T-helper 1 cell (primary cell): ENCODE measurements at places on chromosomes 12 and 14.

DNA sequence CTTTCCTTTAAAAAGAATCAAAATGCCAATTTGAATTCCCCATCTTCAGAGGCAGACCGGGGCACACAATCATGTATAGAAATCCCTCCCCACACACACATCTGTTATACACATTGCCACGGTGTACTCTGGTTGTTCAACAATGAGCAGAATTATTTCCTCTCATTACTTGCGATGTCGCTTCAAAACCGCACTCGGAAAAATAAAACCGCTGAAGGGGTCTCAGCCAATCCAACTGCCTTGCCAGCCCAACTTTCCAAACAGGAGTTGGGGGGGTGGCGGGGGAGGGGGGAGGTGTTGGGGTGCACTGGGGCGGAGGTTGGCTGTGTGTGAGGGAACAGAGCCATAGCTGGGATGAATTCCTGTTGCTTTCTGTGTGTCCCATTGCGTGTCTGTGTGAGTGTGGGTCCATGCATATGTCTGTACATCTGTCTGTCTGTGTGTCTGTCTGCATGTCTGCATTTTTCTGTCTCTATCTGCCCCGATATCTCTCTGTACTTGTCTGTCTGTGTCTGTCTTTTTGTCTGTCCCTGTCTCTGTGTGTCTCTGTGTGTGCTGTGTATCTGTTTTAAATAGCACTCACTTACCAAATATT, 163.6 kb upstream of the TBX3 start:
- DNase-seq, result no peak

DNA sequence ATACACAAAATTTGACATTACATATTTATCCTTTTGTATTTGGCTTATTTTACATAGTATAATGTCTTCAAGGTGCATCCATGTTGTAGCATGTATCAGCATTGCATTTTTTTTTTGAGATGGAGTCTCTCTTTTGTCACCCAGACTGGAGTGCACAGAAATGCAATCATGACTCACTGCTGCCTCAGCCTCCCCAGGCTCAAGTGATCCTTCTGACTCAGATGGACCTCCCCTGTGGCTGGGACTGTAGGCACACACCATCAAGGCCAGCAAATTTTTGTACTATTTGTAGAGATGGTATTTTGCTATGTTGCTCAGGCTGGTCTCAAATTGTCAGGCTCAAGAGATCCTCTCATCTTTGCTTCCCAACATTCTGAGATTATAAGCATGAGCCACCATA, 214.4 kb upstream of the ALG10B start:
- no peak for DNase-seq

GRCh38 chr12:24228371-24228770, 278.9 kb upstream of the SOX5 start:
- no peak for DNase-seq

DNA sequence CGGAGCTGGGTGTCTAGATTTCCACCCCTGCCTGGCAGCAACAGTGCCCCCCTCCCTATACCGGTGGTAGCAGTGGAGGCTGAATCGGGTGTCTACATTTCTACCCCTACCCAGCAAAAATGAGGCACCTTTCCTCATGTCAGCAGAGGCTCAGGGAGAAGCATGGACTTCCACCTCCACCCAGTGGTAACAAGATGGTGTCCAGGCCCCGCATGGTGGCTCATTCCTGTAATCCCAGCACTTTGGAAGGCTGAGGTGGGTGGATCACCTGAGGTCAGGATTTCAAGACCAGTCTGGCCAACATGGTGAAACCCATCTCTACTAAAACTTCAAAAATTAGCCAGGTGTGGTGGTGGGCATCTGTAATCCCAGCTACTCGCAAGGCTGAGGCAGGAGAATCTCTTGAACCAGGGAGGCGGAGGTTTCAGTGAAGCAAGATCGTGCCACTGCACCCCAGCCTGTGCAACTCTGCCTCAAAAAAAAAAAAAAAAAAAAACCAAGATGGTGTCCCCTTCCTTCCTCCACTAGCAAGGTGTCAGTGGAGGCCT, 35.5 kb upstream of the OR5AU1 start:
- no peak for DNase-seq

GRCh38 chr14:106187216-106187615, 660.8 kb downstream of the TMEM121 start:
- no peak for DNase-seq

DNA sequence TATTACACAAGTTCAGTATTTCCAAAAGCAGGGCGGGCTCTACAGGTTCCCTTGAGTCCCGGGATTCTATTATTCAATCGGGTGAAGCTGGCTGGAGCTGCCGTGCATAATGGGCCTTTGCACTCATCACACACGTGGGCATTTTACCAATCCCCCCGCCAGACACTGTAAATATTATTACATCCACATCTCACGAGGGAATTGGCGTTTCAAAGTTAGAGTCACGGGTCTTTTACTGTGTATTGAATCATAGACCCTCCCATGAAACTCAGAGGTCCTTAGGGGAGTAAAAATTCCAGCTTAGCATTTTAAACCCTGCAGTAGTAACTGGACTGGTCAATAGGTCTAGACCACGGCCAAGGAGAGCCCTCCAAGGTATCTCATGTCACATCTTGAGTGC, 70.3 kb downstream of the MAP1LC3B2 start:
- no peak for DNase-seq

GRCh38 chr12:1620092-1620491, 8.9 kb upstream of the WNT5B start:
- no peak for DNase-seq

GRCh38 chr14:63996016-63996415, 143.2 kb downstream of the SYNE2 start:
- DNase-seq, result no peak

DNA sequence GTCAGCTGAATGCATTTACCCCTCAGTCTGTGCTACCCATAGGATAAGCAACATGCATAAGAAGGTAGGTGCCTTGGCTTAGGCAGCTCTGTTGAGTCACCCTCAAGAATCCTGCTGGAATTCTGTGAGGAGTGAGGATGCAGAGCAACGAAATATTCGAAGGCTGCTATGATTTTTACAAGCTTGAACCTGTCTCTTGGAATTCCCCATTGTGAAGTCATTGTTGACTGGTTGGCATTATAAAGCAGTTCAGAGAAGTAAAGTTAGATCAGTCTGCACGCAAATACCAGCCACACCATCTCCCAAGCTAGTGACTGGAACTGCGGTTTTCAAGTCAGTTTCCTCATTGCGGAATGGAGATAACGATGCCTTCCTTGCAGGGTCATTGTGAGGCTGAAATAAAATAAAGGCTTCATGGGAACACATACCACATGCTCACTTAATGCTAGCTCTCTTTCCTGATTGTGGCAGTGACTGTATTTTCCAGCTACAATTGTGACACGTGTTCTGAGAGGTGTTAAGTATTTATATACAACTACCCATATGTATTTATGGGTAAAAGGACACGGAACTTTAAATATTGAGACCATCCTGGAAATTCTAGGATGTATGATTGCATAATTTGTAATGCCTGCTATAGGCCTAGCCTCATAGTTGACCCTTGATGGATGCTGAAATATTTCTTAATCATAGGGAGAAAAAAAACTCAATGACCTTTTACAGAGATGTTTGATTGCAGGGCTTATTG, 96.7 kb downstream of the ETV6 start:
- no peak for DNase-seq

DNA sequence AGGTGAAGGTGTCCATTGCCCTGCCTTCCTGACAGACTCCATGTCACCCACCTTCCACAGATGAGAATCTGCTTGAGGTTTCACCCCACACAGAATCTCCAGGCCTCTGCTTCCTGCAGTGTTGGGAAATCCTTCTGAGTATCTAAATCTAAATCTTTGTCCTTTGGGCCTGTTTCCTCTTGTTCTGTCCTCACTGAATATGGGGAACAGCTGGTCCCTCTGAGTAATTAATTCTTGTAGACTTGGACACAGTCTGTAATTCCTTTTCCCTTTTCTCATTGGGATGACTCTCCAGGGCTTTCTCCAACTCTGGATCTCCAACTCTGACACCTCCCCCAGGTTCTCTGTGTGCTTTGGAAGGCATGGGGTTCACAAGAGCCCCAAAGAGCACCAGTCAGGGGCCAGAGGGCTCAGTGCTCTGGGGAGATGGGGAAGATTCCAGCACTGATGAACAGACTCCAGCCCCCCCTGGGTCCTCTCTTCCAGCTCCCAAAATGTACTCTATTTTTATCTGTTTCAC, 2.3 kb upstream of the ACVRL1 start:
- no peak for DNase-seq

- no peak for DNase-seq
Measured at GRCh38 chr12:1839956-1840951, 19.9 kb downstream of the LRTM2 start.

GRCh38 chr12:31298922-31299321, 27.0 kb downstream of the SINHCAF start:
- DNase-seq, result no peak

DNA sequence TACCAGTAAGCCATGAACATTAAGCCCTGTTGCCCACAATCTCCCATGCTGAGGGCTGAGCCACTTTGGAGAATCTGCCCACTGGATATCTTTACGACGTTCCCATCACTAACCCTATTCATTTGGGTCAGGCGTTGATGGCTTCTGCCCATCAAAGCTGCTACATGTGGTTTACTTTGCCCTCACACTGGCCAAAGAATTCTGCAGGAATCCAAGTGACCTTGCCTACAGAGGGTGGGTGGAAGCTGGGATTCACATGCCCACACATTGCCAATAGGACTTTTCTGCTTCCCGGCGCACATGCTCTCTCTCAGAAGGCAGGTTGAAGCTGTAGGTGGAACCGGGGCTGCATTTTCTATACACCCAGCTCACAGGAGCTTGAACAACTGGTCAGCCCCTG, 28.3 kb downstream of the OAS2 start:
- no peak for DNase-seq

GRCh38 chr12:48183876-48184548, 568 bp downstream of the CCDC184 start:
- no peak for DNase-seq

- no peak for DNase-seq
Measured at GRCh38 chr14:38211255-38211735, 3.6 kb downstream of the SSTR1 start.

GRCh38 chr12:57214398-57214781, 2.2 kb upstream of the NXPH4 start:
- DNase-seq, result peak; percentile 44

DNA sequence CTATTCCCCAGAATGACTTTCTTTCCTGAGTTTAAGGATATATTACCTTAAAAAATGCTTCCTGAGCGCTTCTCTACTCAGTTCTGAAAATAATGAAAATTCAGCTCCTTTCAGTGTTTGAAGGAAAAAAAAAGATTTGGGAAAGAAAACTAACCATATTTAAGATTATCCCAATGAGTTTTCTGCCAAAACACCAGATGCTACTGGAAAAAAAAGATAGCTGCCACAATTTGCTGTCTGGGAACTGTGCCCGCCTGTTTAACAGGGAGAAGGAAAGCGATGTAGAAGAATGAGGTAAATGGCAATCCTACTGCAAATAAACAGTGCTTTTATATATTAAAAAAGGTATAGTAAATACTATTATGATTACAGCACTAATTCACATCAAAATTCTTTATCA, 367.6 kb upstream of the PRICKLE1 start:
- no peak for DNase-seq

GRCh38 chr14:103543721-103544387, 14.9 kb downstream of the TRMT61A start:
- no peak for DNase-seq

DNA sequence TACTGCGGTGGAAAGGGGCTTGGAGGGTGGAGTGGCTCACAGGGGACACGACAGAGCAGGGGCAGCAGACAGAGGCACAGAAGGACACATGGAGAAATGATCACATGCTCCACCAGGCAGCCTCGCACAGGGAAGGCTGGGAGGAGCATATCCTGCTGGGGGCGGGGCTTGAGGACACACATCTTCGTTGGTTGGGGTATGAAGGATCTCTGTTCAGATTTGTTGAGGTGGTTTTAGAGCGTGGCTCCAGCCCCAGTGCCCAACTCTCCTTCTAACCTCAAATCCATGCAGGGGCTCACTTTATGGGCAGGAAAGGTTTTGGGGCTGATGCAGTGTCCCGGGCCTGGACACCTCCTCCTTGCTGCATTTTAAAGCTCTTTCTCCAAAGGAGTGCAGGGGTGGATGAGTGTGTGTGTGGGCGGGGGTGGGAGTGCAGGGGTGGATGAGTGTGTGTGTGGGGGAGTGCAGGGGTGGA, 733 bp upstream of the P3H3 start:
- no peak for DNase-seq

DNA sequence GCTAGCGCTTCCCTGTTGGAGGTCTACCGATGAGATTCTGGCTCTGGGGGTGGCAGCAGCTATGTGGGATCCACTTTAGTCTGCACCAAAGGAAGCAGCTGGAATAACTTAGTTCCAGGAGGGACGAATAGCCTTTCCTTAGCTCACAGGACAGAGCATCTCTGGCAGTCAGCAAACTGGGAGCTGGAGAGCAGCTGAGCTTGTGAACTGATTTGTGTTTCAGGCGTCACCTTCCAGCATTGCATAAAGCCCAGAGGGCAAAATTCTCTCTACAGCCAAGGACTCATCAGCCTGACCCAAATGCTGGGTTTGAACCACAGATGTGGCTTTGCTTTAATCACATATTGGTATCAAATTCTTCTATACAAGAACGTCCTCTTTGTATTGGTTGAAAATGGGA, 81.9 kb upstream of the PELI2 start:
- no peak for DNase-seq

DNA sequence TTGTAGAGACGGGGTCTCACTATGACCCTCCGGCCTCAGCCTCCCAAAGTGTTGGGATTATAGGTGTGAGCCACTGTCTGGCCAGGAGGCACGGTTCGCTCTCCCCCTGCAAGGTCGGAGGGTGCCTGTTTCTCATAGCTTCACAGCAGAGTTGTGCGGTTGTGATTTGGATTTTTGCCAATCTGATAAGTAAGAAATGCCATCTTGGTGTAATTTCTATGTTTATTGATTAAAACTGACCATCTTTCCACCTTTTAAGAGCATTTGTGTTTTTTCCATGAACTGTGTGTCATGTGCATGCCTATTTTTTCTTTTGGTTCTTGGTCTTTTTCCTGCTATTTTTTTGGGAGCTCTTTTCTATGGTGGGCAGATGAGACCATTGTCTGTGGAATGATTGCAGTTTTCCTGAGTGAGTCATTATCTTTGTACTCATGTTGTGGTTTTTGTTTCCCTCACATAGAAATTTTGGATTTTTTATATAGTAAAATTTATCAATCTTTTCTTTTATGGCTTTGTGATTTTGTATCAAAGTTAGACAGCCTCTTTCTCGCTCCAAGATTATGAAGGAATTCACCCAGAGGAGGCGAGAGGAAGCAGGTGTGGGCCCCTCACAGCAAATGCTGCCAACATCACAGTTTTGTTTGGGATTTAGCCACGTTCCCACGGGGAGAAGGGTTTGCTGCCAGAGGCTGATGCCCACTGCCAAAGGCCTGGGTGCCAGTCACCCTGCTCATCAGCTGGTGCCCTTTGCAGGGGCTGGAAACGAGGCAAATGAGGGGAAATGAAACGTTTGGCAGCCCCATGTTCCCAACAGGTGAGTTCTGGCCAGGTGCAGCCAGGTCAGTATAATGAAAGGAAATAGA, 47.2 kb downstream of the RFX4 start:
- DNase-seq, result no peak

DNA sequence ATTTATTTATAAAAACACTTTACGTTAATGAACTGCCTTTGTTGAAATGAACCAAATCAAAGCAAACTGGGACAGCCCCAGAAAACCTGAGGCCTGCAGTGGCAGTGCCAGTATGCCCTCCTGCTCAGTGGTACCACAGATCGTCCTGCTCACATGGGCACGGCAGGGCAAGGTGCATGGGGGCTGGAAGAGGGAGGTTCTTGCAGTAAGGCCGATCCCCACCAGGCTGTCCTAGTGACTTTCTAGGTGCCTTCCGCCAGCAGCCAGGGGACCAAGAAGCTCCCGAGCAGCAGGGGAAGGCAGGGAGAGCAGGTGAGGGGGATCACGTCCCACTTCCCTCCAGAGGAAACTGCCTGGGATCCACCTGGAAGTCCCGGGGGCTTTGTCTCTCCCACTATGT, 63.9 kb downstream of the TESC start:
- DNase-seq, result no peak
